ENCODE measurements at places on chromosomes 2 and 18. TPM values are rescaled to one million over a fixed set of nuclear protein-coding genes. Genes with fewer than 3 reads are reported as not detected.
A peak's percentile ranks its signal among the peaks of the same experiment; 100 is the strongest.

The UPP2 gene
- not detected for total RNA-seq

GRCh38 chr2:105644174-105644980, 100.3 kb upstream of the NCK2 start:
- no peak for DNase-seq
- H3K4me3 ChIP-seq, result no peak overlapping the region
- no peaks in the 10 kb centered on the region for H3K27me3 ChIP-seq
- H3K36me3 ChIP-seq, result peaks cover 1% of the 10 kb centered on the region
- H3K27ac ChIP-seq, result no peak overlapping the region

DNA sequence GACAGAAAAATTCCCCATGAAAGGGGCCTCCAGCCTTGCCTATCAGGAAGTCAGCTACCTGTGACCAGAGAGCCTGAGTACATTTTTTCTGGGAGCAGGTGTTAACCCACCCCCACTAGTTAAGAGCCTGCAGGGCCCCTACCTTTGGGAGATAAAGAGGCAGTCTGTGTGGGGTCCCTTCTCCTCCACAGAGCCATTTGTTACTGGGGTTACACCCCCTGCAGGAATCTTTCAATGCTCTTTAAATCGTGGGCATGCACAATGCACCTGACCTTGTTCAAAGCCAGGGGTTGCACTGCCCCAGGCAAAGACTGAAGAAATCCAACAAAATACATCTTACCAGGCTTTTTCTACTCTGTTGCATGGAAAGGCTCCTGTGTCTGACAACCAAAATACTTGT, 15.7 kb upstream of the LYPD6 start:
- no peak overlapping the region for H3K4me3 ChIP-seq
- DNase-seq, result no peak
- H3K4me1 ChIP-seq, result no peaks in the 10 kb centered on the region
- H3K27ac ChIP-seq, result no peak overlapping the region
- H3K36me3 ChIP-seq, result no peaks in the 10 kb centered on the region

DNA sequence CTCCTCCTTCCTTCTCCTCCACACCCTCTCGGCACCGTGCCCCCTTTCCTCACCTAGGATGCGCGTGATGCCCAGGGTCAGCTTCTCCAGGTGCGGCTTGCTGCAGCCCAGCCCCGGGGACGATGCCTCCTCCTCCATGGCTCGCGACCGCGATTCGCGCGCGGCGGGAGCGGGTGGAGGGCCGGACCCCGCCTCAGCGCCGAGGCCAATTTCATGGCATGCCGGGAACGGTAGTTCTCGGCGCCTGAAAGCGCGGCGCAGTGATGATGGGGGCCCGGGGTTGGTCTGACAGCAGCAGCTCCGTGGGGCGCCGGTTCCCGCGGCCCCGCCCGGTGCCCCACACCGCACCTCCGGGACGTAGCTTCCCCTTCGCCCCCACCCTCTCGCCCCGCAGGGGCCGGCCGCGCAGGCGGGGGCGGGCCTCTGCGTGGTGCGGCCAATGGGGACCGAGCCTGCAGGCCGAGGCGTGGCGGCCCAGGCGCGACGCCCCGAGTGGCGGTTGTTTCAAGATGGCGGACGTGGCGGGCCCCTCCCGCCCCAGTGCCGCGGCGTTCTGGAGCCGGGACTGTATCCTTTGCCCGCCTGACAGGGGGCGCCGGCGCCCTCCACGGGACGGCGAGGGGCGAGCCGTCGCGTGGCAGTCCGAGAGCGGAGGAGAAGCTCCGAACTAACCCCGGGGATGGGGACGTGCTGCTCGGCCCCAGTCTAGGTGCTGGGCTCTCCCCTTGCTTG, at the start of the genes KIAA1328 and TPGS2:
KIAA1328 (plus strand) TSS at position 498 of the 732 bp plus-strand sequence; CDS start at position 510, 12 bp downstream.
TPGS2 (minus strand) TSS at position 373 of the 732 bp plus-strand sequence; CDS start at position 138, 235 bp downstream.
- no peaks in the 10 kb centered on the region for H3K27me3 ChIP-seq
- peak within 1 kb of the TSS; percentile 86 for H3K4me3 ChIP-seq
- DNase-seq, result peak; percentile 92
- H3K27ac ChIP-seq, result peak within 1 kb of the TSS; percentile 95
- peaks cover 16% of the 10 kb centered on the region for H3K36me3 ChIP-seq

DNA sequence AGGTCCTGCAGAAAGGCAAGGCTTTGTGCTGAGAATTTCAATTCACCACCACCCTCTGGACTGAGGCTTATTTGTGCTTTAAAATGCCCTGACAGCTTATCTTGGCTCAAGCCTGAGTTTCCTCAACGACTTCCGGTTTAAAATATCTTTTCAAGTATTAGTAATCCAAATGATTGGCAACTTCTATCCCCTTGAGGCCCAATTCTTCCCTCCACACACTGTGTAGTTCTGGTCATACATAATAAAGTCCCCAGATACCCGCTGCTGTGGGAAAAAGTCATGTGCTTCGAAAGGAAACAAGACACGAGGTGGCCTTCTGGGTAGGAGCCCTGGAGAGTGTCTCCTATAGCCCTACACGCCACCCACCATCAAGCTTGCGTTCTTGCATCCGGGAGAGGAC, 393.4 kb downstream of the ALK start:
- DNase-seq, result no peak
- H3K36me3 ChIP-seq, result no peaks in the 10 kb centered on the region
- H3K27ac ChIP-seq, result no peak overlapping the region

GRCh38 chr2:240946046-240946445, 39.9 kb downstream of the CROCC2 start:
- no peak overlapping the region for H3K27ac ChIP-seq
- H3K4me1 ChIP-seq, result no peaks in the 10 kb centered on the region
- no peak overlapping the region for H3K4me3 ChIP-seq
- no peaks in the 10 kb centered on the region for H3K27me3 ChIP-seq
- no peak for DNase-seq

DNA sequence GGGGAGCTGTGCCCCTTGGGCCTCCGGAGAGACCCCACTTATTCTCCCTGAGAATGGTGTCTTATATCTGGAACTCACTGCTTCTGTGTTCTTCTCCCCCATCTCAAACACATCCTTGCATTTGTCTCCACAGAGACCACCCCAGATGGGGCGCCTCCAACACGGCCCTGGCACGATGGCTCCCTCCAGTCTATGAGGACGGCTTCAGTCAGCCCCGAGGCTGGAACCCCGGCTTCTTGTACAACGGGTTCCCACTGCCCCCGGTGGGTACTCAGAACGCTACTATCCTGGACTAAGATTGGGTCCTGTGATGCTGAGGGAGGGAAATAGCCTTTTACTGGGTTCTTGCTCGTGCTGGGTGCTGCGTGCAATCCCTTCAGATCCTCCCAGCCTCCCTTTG, 40.3 kb downstream of the TPO start:
- no peak overlapping the region for H3K4me3 ChIP-seq
- H3K27ac ChIP-seq, result no peak overlapping the region
- H3K27me3 ChIP-seq, result peaks cover 12% of the 10 kb centered on the region
- DNase-seq, result no peak

DNA sequence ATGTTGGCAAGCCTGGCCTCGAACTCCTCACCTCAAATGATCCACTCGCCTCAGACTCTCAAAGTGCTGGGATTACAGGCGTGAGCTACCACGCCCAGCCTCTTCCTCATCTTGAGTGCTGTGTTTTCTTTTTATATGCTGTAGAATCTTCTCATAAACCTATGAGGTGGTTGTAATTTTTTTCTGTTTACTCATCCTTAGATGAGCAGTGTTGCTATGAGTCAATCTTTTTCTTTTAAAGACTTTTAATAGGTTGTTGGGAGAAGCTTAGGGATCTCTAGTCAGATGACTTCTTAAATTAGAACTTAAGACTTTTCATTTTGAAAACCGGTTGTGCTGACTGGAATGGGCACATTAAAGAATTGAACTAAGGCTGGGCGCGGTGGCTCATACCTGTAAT, 8.7 kb upstream of the AAK1 start:
- no peak for DNase-seq
- peaks cover 3% of the 10 kb centered on the region for H3K36me3 ChIP-seq
- H3K27ac ChIP-seq, result no peak overlapping the region
